Activated T-cell treated with anti-CD3 and anti-CD28 coated beads for 1 hour (primary cell): ENCODE measurements at places on chromosomes 13 and 19.
A peak's percentile ranks its signal among the peaks of the same experiment; 100 is the strongest.

GRCh38 chr13:22009500-22009899 lies 338.6 kb downstream of the FGF9 start:
- DNase-seq: no peak

GRCh38 chr19:2154587-2155075 lies 3.3 kb upstream of the AP3D1 start:
- no peak for DNase-seq

DNA sequence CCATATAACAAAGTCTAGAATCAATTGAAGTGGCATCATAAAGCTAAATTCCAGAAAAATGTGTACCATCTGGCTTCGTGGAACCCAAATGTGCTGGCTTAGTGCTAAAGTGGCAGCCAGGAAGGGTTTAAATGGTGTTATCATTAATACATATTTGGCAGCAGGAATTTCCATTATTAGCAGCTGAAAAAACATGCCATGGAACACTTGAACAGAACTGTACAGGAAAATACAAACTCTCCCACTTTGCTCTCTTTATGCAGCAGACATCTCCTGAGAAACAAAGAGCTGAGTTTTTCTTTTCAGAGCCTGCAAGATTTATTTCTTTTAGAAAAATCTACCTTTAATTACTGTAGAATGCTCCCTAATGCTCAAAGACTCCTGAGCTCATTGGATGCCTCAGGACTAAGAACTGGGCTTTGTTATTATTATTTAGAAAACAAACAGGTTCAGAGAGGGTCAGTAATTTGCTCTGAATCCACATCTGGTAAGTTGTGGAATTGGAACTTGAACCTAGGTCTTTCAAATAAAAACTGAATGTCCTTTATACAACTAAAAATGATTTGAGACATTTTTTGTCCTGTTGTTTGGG lies 179.0 kb downstream of the LACC1 start:
- DNase-seq: no peak

DNA sequence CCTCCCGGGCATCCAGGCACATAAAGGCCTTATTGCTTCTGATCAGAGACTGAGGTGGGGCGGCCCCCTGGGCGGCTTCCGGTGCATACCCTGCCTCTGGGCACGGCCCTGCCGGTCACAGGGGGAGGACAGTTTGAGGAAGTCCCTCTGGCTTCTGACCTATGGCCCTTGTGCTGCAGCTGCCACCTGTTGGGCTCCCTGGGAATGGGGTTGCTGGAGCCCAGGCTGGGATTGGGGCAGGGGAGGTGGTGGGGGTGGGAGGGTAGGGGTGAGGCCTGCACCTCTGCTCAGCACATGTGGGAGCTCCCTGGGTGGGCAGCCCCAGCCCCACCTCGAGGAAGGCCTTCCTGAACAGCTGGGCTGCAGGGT lies 10.7 kb downstream of the ANO8 start:
- no peak for DNase-seq

- no peak for DNase-seq
These were observed 34.7 kb downstream of the DCT start for GRCh38 chr13:94444826-94445225.

GRCh38 chr19:3963458-3964255 lies 7.2 kb downstream of the DAPK3 start:
- DNase-seq: no peak

DNA sequence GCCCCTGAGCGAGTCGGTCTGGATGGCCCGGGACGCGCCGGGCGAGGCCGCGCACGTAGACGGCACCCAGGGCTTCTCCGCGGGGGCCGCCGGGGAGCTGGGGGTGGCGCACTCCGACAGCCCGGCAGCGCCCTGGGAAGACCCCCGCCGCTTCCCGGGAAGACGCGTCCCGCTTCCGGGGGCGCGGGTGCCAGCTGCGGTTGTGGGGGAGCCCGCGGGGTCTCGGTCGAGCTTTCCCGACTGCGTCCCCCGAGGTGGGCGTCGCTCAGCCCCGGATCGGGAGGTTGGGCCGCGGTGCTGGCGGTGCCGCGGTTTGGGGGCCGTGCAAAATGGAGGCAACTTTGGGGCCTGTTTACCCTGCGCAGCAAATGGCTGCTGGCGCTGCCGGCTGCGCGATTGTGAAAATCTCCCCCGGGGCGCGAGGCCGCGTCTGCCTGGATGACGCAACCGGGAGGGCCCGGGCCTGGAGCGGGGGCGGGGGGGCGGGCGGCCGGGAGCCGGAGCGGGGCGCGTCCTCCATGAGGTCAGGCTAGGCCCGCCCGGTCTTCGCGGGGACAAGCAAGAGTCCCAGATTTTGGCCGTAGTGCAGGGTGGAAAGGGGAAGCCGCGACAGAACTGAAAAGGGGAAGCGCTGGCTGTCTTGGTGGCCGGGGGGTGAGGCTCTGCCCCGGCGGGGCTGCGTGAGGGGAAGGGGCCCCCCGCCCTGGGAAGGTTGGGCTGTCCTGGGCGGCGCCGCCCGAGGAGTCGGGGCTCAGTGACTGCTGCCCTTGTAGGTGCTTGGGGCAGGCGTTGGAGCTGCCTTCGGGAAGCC lies 11.3 kb downstream of the PEAK3 start:
- DNase-seq: peak; percentile 48

GRCh38 chr13:23695711-23696464 lies 125.7 kb downstream of the TNFRSF19 start:
- DNase-seq: peak; percentile 42

- DNase-seq: no peak
These were observed 888.3 kb downstream of the PCDH9 start for GRCh38 chr13:66341635-66342377.

DNA sequence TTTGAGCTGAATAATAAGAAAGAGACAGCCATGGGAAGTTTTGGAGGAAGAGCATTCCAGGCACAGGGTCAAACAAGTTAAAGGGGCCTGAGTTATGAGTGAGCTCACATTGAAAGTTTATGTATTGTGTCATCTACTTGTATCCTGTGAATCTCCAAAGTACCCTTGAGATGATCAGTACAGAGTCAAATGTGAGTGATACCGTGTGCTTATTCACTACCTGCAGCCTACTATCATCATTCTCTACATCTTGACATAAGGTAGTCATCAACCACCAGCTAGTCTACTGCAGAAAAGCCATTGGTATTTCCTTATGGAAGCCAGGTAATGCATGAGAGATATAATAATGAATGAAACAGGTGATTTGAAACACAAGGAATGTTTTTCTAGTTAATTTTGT lies 3.0 kb upstream of the KCTD12 start:
- no peak for DNase-seq

GRCh38 chr13:43782686-43783085 lies 4.1 kb downstream of the ENOX1 start:
- DNase-seq: no peak

DNA sequence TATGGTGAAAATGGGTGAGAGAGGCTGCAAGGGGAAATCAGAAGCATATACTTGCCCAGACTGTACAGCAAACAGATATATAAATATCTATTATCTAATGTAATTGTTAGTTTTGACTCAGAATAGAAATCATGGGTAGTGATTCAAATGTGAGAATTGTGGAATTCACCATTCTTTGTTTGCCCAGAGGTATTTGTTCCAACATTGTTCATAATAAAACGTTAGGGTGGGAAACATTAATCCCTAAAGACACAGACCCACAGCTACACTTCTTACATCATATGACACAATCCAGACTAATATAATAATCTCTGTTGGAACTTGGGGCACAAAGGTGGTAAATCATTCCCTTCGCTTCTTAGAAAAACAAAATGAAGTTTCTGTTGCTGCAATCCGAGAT lies 646.5 kb upstream of the SLITRK6 start:
- no peak for DNase-seq

DNA sequence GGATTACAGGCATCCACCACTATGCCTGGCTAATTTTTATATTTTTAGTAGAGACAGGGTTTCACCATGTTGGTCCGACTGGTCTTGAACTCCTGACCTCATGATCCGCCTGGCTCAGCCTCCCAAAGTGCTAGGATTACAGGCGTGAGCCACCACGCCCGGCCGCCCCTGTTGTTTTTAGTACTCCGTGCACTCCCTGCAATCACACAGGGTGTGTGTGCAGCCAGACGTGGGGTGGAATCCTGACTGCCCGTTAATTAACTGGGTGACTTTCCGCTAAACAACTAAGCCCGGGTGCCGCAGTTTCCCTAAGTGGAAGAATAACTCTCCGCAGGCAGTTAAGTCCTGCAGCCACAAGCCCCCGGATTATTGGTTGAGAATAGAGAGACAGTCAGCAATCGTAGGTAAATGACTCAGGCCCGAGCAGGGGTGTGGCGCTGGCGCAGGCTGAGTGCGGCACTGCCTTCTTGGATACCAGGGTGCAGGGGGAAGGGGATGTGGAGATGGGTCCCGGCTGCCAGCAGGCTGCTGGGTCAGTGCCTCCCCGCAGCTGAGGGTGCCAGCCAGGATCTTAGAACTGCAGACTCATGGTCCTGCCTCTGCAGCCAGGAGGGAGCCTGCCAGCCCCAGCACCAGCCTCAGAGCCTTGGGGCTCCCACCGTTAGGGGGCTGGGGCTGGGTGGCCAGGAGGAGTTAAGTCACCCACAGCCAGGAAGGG lies 6.1 kb upstream of the FXYD3 start:
- DNase-seq: no peak

- no peak for DNase-seq
These were observed 3.5 kb downstream of the LGALS7B start for GRCh38 chr19:38792250-38793111.

DNA sequence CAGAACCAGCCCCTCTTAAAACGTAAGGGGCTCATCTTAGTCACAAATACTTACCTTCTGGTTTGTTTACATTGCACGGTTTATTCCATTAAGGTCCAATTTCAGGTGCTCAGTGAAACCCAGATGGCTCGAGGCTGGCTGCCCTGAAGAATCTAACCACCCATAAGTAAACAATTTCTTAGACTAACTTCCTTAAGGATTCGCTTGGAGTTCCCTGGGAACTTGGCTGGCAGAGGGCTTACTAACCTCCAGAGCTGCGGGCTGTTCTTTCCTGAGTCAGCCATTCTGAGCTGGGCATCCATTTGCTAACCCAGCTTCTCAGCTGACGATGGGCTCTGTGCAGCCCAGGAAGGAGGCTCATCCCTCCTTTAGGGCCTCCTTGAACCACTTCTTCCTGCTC lies 262.1 kb downstream of the FGF9 start:
- no peak for DNase-seq

GRCh38 chr19:58009666-58010301 lies 7.2 kb upstream of the ZNF606 start:
- DNase-seq: peak; percentile 25

DNA sequence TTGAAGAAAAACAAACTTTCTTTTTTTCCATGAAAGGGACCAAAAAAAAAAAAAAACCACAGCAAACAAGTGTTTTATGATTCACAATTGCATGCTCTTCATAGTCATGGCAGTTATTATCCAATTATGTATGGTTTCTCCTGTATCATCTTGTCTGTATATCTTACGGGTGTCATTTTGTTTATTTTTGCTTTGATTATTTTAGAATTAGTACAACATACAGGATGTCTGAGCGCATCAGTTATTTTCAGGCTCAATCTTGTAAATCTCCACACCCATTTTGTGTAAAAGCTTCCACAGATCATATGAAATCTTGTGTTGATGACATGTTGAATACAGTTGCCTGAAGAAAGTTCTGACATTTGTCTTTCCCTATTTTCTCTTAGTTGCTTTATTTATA lies 280.3 kb downstream of the KLF5 start:
- DNase-seq: no peak

GRCh38 chr13:35957241-35957731 lies 173.9 kb downstream of the DCLK1 start:
- no peak for DNase-seq
